ENCODE measurements at places on chromosomes 7 and 10.

DNA sequence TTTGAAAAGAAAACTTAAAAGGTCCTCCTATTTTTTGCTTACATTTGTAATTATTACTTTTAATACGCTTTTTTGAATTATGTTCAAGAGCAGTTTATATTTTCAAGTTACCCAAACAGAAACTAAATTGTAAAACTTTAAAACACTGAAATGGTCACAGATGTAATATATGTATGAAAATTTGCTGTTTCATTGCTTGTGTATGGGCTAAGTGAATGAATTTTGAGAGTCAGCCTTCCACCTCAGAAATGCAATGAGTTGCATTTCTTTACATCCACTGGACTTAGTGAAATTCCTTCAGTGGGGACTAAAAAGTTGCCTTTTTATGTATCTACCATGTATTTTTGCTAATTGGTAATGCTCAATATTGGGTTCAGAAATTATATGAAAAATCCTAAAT, 1.6 kb downstream of the VPS26A start:
- DNase-seq = no peak

- no peak for DNase-seq
Measured at GRCh38 chr7:157521061-157521731, 184.4 kb downstream of the DNAJB6 start.

- peak; percentile 80 for DNase-seq
Measured at GRCh38 chr7:86926732-86927131, 132.7 kb downstream of the ELAPOR2 start.

- no peak for DNase-seq
Measured at GRCh38 chr10:125037145-125037877, 95.4 kb downstream of the ZRANB1 start.

DNA sequence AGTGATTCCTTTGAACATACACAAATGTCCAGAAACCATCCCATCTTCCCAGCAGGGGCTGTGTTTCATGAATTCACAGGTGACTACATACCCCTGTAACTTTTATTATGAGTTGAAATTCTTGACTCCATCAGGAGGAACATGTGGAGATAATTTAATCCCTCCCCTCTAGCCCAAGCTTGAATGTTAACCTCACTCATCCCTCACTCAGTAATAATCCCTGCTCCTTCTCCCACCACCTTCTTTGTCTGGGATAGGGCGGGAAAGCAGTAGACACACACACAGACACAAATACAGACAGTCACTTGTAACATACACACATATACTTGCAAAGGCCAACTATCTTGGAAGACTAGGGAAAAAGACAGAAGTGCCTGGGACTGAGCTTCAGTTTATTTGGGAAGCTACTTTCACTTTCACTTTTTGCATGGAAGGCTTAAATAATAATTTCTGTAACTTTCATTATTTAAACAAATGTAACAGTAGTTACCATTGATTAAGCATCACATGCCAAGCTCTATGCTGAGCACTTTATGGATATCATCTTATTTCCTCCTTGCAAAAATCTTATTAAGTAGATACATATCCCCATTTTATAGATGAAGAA, 7.3 kb downstream of the AASS start:
- DNase-seq = no peak

DNA sequence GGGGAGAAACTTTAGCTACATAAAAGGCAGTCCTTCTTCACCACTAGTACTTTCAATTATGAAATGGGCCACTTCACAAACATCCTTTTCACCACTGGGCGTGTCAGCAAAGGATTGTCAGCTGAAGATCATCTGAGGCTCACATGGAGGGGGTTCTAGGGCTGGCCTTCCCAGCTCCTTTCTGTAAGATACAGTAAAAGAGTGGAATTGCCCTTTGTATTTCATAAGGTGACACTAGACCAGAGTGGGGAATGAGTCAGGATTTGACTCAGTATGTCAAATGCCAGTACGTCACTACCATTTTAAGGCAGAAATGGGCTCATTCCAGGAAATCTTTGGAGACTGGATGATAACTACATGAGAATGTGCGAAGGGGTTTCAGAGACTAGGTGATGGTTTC, 21.2 kb upstream of the BLOC1S2 start:
- DNase-seq = peak; percentile 91

GRCh38 chr7:99040104-99040958, 103.6 kb downstream of the SMURF1 start:
- DNase-seq = peak; percentile 94

- DNase-seq = no peak
Measured at GRCh38 chr10:14574885-14575284, 199.8 kb downstream of the FAM107B start.

GRCh38 chr7:128835790-128836641, 5.8 kb downstream of the FLNC start:
- DNase-seq = no peak

GRCh38 chr7:116236020-116236630, 25.8 kb downstream of the TES start:
- peak; percentile 53 for DNase-seq

- DNase-seq = no peak
Measured at GRCh38 chr7:34059136-34059828, 153.9 kb downstream of the BMPER start.

GRCh38 chr7:37957221-37957970, 37.0 kb downstream of the EPDR1 start:
- DNase-seq = peak; percentile 16

DNA sequence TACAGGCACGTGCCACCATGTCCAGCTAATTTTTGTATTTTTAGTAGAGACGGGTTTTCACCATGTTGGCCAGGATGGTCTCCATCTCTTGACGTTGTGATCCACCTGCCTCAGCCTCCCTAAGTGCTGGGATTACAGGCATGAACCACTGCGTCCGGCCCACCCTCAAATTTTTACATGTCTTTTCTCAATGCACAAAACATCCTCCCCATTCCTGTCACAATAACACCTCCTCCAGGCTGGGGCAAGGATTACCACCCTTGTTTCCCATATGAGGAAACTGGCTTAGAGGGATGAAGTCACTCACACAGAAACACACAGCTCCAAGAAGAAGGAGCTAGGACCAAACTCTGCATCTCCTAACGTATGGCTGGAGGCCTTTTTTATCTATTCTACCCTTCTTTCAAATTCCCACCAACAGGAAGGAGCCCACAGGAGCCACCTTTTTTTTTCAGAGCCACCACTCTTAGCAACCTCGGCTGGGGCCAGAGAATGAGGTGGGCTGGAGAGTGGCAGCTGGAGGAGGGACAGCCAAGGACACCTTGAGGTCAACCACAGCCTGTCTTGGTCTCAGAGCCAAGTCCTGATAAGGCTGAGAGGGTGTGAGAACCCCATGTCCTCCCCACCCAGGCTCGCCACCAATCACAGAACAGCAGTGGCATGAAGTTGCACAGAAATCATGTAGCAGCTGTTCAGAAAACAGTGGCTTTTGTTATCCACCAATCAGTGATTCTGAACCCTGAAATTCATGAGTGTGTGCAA, 113.1 kb upstream of the PDLIM1 start:
- no peak for DNase-seq

DNA sequence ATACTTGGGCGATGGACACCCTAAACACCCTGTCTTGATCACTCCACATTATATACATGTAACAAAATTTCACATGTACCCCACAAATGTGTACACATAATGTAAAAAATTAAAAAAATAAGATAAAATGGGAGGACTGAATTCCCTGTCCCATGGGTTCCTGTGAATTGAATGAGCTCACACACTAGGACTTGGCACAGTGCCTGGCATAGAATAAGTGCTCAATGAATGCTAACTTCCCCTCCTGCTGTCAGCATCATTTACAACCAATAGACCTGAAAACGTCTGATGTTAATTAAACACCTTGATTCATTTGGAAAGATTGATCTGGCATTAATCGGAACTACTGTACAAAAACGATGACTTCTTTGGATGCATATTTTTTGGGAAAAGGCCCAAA, 117.3 kb upstream of the ZNF438 start:
- no peak for DNase-seq

GRCh38 chr10:59258890-59259289, 82.4 kb downstream of the PHYHIPL start:
- no peak for DNase-seq

DNA sequence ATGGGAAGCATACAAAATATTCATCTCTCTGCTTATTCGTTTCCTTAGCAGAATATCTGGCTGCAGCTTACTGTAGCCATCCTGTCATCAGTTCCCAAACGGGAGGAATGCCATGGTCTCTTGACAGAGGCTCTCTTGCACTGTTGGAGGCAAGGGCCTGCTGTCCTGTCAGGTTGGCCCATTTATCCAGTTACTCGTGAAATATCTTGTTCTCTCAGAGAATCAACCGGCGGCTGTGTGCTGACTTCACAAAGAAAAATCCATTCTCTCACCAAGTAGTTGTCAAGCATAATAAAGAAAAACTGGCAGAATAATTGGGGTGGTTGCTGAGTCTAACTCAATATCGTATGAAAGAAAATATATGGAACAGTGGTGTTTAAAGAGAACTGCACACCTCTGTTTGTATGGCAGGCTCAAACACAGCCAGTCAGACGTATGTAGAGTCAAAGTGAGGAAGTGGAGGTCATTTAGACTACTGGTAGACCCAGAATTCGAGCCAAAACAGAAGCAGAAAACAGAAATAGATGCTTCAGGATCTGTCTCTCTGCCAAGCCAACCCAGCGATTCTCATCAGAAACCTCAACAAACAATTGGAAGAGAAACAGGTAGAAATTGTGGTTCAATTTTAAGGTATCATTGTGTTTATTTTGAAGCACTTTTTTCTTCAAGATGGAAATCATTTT, 349.2 kb upstream of the PRKCQ start:
- DNase-seq = no peak

DNA sequence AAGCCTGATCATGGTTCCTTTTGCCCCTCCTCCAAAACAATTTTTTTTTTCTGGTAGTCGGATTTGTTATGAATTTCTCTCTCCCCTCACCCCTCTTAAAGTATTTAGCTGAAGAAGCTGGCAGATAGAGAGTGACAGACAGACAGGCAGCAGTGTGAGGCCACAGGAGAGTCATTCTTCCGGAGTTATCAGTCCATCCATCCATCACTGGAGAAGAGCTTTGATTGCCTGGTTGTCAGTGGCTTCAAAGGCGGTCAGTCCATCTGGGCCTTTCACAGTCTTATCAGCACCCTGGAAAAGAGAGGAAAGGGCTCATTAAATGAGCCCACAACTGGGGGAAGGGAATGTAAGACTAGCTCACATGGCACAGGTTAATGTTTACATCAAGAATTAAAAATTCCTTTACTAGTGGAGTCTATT, 47.4 kb downstream of the MTPN start:
- no peak for DNase-seq

DNA sequence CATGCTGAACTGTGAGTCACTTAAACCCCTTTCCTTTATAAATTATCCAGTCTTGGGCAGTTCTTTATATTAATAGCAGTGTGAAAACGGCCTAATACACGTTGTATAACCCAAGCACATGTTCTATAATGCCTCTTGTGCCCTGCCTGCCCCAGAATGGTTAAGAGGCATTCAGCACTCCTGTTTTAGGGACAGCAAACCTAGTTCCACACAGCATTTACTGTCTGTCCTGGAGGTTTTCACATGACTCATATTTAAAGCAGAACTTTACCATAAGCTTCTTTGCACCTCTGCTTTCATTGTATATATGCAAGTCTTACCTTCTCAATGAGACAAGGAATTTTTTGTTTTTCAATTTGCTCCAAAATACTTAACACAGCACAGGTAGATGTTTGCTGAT, 144.8 kb downstream of the ICA1 start:
- no peak for DNase-seq

- peak; percentile 88 for DNase-seq
Measured at GRCh38 chr10:52883996-52884871, 111.7 kb upstream of the MBL2 start.

- no peak for DNase-seq
Measured at GRCh38 chr10:113027574-113028455, 77.8 kb downstream of the TCF7L2 start.

DNA sequence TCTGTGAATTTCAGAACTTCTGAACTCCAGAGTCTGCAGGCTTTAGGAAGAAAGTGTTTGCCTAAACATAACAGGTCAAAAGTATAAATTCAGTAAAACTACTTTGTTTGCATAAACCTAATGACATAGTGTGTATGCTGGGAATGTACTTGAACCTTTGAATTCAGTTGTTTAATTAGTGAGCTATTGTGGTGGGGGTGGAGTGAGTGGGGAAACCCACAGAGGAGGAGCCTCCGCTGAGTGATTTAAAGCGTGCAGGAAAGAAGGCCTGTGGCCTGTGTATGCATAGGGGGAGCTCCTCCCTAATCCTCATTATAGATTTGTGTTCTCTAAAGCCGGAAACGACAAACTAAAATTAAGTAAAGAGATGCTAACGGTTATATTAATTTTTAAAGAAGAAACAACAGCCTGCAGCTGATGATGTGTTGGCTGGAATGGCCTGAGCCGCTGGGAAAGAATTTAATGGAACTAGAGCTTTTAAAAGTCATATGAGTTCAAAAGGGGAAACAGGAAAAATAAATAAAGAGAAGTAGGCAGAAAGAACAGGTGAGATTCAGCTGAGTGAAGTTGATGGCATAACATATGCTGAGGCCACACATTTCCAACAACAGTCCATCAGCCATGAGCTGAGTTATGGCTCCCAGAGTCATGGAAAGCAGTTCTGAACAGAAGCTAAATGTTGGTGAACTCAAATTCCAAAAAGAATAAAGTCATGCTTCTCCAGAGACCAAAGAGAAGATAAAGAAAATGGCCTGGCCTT, 595.0 kb downstream of the GRM8 start:
- DNase-seq = no peak

GRCh38 chr7:125847692-125848091, 918.1 kb upstream of the POT1 start:
- no peak for DNase-seq

DNA sequence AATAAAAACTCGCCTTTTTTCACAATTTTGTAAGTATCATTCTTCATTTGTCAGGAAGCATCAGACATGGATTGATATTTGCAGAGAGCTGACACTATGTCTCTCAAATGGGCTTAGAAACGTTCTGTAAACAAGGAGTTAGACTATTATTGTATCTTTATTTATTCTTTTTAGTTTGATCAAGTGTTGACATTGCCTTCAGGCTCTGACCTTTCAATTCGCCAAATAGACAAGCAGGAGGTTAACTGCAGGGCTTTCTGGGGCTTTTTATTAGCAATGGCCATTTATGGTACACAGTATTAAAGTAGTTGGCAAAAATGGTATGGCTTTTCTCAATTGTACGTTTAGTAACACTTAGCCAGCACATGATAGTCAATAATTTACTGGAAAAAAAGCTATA, 221.7 kb downstream of the ZWINT start:
- no peak for DNase-seq

GRCh38 chr7:22724861-22725260, 2.1 kb upstream of the IL6 start:
- DNase-seq = no peak

- DNase-seq = peak; percentile 25
Measured at GRCh38 chr10:115049960-115050359, 43.2 kb upstream of the ATRNL1 start.

- no peak for DNase-seq
Measured at GRCh38 chr7:52830801-52831200, 204.6 kb upstream of the POM121L12 start.

Data from trophoblast cell (in vitro differentiated cells and primary cell).